ENCODE measurements at places on chromosomes 3 and 15. TPM values are rescaled to one million over a fixed set of nuclear protein-coding genes. Genes with fewer than 3 reads are reported as not detected.

The FOXB1 gene
- not detected for total RNA-seq

The DLEC1 gene
- not detected for total RNA-seq

The LRRC31 gene
- not detected for total RNA-seq

The RTP1 gene
- not detected for total RNA-seq

The ZPLD1 gene
- total RNA-seq = not detected

The IREB2 gene
- 28.8 TPM for total RNA-seq

The FBLN2 gene
- total RNA-seq = 2.6 TPM

The NLGN1 gene
- total RNA-seq = 0.65 TPM

The HAPLN3 gene
- 56.7 TPM for total RNA-seq

The RLBP1 gene
- total RNA-seq = not detected

The IRAK2 gene
- total RNA-seq = 27.0 TPM

The ABCC5 gene
- total RNA-seq = 8.9 TPM
